ENCODE measurements at places on chromosomes 5 and 9.

- DNase-seq = no peak
Measured at GRCh38 chr5:122816756-122817155, 28.7 kb upstream of the SNX24 start.

GRCh38 chr9:122695696-122696095 is 20.8 kb downstream of the OR1L3 start:
- DNase-seq = no peak

DNA sequence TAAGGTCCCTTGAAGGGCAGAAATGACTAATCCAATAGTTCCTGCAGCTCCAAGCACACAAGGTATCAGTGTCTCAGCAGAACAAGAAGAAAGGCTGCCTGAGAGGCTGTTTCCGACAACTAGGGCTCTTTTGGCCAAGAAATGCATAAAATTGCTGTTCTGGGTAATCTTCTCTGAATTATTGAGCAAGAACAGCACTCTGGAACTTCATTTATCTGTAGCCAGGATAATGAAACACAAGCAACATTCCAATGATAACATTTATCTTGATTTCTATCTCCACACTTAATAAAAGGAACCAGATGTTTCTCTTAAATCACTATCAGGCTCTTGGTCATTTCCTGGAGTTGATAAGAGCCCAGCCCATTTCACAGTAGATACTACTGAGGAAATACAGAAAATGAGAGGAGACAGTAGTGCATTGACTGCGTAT is 17.0 kb upstream of the AUH start:
- no peak for DNase-seq

- no peak for DNase-seq
Measured at GRCh38 chr5:36017622-36018021, 26.4 kb upstream of the UGT3A1 start.

- no peak for DNase-seq
Measured at GRCh38 chr9:14293801-14294200, 20.1 kb downstream of the NFIB start.

DNA sequence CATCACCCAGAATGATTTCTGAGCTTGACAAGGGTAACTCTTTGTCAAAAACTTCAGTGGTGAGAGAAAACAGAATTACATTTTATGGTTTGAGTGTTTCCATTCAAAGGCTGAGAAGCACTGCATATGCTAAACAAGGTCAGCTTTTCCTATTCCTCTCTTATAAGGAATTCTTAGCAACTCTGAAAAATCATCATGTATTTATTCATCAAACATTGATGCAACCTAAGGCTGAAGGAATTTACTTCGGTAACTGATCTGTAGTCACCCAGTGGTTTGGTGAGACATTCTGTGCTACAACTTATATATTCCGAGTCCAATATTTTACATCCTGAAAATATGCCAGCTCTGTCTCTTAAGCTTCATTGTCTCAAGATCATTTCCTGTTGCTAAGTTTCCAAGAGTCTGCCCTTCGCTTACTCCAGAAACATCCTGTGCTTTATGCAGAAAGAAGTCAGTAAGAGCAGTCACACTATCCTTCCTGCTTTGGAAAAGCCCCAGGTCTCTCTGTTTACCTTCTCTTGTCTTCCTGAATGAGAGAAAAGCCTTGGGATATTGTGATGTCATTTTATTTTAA is 176.6 kb upstream of the TBCA start:
- no peak for DNase-seq

DNA sequence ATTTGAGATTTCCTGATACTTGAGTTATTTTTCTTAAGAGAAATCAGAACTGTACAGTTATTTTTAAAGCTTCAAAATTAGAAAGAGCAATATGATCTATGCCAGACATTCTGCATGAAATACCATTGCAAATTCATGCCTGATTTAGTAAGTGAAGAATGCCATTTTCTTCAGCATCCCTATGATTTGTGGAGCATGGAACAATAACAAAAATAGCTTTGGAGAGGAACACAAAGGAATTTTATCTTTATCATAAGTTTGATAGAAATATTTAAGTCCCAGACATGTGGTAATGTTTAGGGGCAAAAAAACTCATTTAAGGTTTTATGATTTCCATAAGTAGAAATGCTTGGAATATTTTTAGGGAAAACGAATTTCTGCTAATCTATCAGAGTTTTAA is 1863.4 kb downstream of the EFNA5 start:
- no peak for DNase-seq

GRCh38 chr9:136255896-136256890 is 10.6 kb upstream of the QSOX2 start:
- no peak for DNase-seq

- no peak for DNase-seq
Measured at GRCh38 chr9:22413884-22414283, 32.7 kb upstream of the DMRTA1 start.

GRCh38 chr9:109264877-109265587 is 55.8 kb downstream of the EPB41L4B start:
- no peak for DNase-seq

DNA sequence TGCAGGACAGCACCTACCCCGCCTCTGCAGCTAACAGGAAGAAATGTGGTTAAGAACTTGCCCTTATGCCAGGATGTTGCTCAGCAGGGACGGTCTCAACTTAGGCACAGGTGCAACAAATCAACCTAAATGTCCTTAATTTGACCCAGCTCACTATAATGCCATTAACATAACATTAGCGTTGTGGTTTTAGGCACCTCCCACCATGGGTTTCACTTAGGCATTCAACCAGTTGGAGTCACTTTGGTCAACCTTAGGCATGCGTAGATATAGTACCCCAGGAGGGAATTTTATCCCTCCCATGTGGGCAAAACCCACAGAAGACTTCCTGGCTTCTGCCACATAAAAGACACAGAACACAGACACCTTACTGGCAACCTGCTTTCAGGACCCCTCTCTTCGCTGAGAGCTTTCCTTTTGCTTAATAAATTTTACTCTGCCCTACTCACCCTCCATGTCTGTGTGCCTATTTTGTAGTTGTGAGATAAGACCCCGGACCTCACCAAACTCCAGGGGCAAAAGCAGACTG is 8.7 kb upstream of the ERAP1 start:
- DNase-seq = peak; percentile 68

DNA sequence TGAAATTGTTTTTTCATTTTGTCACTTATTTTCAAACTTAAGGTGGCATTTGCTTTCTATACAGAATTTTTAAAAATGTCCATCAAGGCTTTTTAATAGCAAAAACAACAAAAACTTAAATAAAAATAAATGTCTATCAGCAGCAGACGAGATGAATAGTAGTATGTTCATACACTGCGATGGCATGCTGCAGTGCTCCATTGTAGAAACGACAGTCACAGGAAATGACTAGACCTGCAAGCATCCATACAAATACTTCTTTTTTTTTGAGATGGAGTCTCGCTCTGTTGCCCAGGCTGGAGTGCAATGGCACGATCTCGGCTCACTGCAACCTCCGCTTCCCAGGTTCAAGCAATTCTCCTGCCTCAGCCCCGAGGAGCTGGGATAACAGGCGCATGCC is 41.4 kb downstream of the COL23A1 start:
- DNase-seq = no peak

DNA sequence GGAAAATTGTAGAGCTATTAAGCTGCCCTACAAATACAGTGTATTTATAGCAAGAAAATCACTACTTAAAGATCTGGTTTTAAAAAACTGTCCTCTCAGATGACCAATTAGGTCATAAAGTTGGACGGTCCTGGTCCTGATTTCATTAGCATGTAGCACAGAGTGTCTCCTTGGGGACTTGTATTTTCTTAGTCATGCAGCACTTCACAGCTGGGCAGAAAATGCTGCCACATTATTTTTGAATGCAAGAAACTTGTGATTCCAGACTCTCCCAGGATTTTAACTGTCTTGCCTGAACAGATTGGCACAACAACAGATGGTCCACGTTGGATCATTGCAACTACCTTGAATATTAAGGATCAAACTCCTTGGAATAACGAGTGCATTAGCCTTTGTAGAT is 348.1 kb upstream of the SGCD start:
- no peak for DNase-seq

DNA sequence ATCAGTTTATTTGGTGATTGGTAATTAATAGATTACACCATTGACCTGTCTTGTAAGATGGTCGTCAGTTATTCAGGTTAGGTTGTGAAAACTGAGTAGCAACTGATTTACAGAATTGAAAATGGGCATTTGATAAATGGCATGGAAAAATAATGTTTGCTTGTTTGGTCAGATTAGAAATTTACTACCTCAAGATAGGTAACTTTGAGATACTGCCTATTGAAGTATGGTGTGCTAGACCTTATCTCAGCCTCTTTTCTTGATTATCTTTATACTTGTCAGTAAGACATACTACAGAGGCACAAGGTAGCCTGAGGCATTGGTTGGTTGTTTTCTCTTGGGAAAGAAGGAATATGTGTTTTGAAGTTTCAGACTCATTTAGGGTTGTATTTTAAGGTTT is 174.5 kb downstream of the XRCC4 start:
- no peak for DNase-seq

- no peak for DNase-seq
Measured at GRCh38 chr5:14463629-14464028, 118.0 kb upstream of the OTULINL start.

DNA sequence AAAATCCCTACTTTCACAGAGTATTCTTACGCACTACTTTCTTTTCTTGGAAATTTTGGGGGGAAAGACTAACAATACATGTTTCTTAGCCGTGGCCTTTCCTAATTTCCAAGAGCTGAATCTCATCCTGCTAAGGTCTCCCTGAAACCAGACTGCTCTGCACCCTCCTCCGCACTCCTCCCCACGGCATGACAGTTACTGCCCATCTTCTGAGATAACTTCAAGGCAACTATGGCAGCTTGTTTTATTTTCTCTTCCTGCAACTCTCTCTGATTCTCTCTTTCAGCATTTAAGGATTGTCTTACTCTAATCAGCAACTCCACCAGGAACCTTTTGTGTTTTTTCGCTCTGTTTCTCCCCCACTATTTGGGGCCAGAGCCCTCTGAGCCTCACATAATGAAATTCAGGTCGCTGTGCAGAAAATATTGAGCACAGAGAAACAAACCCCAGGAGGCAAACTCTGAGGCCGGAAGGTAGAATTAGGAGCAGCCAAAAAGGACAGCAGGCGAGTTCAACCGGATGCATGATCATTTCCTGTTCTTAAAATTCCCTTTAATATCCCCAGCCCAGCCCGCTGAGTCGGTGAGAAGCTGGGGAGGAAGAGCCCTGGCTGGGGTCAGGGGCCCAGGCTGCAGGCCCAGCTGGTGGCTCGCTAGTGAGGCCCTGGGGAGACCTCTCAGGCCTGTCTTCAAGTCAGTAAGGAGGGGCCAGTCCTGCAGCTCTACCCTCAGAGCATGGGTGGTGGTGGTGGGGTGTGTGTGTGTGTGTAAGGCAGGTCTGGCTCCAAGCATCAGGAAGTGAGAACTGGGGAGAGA is 213.6 kb upstream of the S1PR3 start:
- DNase-seq = no peak

DNA sequence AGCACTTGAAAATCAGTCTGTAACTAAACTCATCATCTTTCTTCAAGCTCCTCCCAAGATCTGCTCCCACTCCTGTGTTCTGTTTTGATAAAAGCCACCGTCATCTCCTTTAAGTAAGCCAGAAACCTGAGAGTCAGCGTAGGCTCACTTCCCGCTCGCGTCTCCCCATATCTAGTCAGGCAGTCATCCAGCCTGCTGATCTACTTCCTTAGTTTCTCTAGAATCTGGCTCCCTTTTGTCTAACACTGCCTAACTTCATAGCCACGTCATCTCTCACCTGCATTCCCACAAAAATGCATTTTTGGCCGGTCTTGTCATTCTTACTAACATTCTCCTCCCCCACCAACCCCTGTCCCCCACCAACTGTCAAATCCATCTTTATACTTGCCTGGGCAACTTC is 3.0 kb upstream of the TJP2 start:
- DNase-seq = no peak

GRCh38 chr5:140556438-140556837 is 835 bp downstream of the SRA1 start:
- no peak for DNase-seq

GRCh38 chr5:96209829-96210228 is 223.2 kb downstream of the PCSK1 start:
- no peak for DNase-seq

GRCh38 chr9:26264709-26265601 is 586.7 kb upstream of the TUSC1 start:
- DNase-seq = no peak

DNA sequence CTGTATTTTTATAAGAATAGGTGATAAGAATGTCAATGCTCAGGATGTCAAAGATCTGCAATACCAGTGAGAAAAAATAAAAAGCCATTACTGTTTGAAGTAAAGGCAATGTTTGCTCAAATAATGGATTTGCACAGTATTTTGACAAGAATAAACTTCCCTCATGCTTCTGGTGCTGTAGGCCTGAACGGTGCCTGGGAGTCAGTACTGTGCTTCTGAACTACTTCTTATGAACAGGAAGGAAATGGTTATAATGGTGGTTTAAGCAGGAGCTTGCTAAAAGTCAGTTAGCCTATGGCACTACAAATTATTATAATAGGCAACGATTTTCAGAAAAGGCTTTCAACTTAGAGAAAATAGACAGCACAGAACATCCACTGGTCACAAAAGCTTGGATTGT is 548.3 kb upstream of the CDH18 start:
- no peak for DNase-seq

DNA sequence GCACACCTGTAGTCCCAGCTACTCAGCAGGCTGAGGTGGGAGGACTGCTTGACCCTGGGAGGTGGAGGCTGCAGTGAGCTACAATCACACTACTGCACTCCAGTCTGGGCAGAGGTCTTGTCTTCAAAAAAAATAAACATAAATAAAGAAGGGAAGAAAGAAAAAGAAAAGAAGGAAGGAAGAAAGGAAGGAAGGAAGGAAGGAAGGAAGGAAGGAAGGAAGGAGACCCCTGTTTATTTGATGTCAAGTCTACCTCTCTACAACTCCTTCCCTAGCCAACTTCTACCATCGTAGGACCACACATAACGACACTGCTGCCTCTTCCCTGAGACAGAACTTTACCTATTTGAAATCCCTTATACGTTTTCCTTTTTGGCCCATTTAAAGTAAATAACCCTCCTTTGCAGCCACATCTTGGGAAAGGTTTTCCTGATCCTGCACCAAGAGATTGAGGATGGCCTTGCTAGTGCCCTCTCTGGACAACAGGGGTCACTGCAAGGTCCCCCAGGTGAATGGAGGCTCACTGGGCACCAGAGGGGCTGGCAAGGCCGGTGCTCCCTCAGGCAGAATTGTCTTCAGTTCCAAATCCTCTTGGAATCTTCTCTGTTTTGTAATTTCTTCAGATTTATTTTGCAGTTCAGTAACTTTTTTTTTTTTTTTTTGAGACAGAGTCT is 10.5 kb downstream of the RPS14 start:
- DNase-seq = no peak

DNA sequence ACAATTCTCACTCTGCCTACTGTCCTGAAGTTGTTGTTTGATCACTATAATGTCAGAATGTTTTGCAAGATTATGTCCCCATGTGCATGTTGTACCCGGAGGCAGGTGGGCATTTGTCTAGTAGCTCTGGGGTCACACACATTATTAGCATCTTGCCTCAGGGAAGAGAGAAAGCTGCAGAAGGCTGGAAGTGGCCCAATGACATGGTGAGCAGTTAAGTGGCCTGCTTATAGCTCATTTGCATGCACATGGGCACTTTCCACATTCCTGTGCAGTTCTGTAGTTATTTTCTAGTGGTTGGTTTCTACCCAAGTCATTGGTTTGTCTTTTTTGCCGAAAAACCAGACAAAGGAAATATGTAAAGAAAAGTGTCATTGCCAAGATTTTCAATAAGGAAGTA is 80.9 kb downstream of the MAP1B start:
- DNase-seq = no peak

Data from activated CD4-positive, alpha-beta T cell treated with anti-CD3 and anti-CD28 coated beads, Interleukin-2, amount 50 U/mL, for 16 hours (primary cell).